ENCODE measurements at places on chromosomes 2 and 18.

DNA sequence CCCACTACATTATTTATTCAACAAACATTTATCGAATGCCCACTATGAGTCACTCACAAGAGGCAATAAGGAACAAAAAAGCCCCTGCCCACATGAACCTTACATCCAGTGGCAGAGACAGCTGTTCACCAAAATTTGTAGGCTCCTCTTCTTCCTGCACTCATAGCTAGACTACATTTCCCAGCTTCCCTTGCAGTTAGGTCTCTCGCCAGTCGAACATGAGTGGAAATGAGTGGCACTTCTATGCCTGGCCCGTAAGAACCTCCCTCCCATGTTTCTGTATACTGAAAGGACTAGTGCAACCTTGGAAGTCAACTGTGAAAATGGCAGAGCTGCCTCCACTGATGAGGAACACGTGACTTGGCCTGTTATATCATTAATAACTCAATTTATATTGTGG, 19.4 kb upstream of the NCOA1 start:
- DNase-seq, result no peak

- DNase-seq, result no peak
Measured at GRCh38 chr2:231133365-231134099, 8.7 kb upstream of the HTR2B start.

DNA sequence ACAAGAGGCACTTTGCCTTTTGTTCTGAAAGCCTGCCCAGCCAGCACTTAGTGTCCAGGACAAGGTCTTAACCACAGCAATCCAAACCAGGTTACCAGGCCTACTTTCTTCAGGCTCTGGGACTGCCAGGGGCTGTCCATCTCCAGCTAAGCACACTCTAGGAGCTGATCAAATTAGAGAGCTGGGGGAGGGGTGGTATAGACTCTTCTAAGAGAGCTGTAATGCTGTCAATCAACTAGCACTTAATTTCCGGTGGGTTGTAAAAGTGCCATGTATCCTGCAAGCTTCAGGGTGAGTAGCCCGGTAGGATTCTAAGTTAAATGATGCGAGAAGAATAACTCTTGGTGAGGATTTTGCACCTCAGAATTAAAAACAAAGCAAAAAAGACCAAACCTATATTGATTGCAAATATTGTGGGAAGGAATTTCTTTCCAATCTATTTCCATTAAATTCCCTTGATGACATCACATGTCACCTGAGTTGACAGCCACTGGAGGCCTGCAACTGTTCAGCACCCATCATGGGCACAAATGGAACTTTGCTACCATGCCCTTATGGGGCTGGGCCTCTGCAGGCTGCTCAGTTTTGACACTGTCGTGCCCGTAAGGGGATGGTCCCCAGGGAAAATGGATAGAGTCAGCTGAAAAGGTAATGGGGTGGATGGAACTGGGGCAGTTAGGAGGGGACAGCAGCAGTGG, 8.7 kb upstream of the COX7A2L start:
- DNase-seq, result no peak

- no peak for DNase-seq
Measured at GRCh38 chr2:25905126-25905525, 26.8 kb upstream of the ASXL2 start.

DNA sequence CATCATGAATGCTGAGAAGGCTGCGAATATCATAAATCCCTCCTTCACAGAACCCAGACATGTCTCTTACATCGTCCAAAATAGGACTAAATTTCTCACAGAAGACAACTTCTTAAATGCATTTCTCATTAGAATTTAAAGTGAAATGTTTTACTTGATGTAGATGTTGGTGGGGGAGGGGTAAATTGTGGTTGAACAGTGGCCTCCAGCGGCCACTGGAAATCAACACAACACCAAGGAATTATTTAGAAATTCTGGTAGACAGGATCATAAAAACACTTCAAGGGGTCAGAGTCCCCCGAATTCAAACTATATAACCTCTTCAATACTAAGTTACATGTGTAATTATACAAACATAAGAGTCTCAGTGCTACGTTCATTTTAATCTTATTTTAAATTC, 135.9 kb downstream of the ABCA12 start:
- no peak for DNase-seq

GRCh38 chr18:31610286-31611205, 18.9 kb downstream of the TTR start:
- no peak for DNase-seq

DNA sequence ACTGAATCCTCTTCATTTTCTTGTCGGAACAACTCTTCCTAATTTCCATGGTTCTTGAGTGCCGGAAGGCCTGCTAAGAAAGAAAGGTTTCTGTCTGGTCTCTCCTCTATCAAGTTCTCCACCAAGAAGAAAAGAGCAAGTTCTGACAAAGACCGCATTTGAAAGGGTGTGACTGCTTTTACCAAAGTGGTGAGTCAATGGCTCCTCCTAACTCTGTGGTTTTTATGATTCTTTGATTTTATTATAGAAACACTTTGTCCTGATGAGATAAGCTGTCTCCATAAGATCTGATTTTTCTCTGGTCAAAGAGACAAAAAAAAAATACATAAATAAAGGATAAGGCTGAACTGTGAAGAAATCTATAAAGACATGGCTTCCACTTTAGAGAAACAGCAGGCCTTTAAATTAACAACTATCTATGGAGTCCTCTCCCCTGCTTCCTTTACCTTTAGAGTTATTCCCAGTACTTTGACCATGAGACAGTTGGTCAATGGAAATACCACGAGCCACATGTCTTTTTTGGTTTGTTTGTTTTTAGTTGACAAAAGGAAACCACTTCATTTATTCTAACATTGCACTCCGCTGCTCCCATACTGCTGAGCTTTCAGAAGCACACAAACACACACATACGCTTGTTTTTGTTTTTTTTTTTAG, 67.7 kb downstream of the REL start:
- no peak for DNase-seq

DNA sequence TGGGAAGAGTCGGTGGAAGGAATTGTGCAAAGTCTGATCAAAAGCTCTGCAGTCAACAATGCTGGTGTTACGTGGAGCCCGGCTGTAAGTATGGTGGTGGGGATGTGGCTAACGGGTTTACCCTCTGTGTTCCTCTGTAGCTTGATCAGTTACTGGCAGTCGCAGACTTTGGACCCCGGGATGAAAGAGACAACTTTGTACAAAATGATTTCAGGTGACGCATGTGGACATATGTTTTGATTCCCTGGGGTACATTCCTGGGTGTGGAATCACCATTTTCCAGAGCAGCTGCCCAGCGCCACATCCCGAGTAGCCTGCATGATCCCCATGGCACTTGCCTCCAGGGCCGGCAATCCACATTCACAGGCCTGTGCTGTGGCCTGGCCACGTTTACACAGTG, 9.8 kb downstream of the RBFA start:
- DNase-seq, result no peak

DNA sequence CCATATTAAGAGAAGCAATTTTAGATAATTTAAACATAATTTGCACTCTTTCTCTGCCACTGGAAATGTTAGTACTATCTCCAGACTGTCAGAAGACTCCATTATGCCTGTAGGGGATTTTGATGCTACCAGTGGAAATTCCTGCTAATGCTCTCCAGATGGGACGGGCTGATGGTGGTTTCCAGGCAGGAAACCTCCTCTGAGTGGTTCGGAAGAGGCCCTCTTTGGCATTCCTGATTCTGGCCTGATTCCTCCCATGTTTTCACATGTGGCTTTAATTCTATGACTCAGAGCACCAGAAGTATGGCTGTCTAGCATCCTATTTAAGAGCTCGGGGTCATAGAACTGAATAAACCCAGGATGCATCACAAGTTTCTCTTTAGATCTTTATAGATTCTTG, 70.9 kb upstream of the ST6GAL2 start:
- DNase-seq, result no peak

DNA sequence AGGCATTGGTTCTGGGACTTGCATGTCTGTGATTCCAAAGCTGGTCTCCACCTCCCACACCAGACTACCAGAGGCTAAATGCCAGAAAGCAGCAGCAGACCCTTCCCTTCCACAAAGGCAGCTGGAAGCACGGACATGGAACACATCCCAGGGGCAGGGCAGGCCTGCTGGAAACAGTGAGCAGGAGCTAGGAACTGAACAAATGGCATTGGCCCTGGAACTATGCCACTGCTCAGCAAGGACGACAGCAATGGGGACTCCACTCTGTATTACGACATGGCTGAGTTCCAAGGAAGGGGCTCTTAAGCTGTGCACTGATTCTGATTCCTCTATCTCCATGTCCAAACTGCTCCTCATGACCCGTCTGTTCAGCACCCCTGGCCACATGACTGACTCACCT, 77.8 kb upstream of the TFCP2L1 start:
- DNase-seq, result no peak

DNA sequence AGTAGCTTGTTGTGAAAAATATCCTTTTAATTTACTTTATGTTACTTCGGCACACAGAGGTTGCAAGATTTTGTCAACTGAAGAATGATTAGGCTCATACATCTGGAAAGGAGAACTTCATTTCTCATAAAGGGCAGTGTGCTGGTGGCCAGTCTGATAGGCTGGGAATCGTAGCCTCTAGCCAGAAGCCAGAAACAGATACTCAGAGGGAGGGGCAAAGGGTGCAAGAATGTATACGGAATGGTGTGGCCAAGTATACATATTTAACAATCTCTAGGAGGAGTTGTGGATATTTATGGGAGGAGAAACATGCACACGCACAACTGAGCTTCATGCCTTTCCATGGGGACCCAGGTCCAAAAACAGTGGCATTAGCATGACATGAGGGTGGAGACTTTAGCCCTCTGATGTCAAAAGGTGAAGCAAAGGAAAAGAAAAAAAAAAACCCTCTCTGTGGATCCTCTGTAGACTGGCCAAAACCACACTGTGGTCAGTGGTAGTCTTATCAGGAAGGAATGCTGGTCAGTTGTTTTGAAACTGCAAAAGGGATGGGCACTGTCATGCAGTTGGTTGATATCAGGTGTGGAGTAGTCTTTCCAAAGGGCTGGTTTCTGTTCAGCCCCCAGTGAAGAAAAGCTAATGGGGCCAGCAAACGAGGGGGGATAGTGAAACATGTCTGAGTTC, 34.9 kb upstream of the APCDD1 start:
- no peak for DNase-seq

- no peak for DNase-seq
Measured at GRCh38 chr2:31049916-31050588, 88.2 kb downstream of the GALNT14 start.

DNA sequence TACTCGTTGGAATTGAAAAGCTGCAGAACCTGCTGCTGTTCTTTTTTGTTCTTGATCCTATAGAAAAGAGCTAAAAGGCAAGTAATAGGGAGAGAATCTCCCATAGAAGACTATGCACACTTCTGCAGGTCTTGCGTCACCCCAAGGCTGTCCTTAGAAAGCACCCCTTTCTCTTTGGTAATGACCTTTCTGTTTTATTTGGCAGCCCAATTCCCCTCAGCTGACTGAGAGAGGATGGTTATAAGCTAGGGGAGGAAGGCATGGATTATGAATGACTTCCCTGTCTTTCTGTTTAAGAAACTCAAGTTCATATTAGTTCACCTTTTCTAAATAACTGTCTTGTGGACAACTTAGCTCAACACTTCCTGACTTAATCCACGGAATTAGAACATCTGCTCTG, 122.9 kb downstream of the TXNL1 start:
- no peak for DNase-seq

- DNase-seq, result no peak
Measured at GRCh38 chr2:124437811-124438210, 412.7 kb downstream of the CNTNAP5 start.

DNA sequence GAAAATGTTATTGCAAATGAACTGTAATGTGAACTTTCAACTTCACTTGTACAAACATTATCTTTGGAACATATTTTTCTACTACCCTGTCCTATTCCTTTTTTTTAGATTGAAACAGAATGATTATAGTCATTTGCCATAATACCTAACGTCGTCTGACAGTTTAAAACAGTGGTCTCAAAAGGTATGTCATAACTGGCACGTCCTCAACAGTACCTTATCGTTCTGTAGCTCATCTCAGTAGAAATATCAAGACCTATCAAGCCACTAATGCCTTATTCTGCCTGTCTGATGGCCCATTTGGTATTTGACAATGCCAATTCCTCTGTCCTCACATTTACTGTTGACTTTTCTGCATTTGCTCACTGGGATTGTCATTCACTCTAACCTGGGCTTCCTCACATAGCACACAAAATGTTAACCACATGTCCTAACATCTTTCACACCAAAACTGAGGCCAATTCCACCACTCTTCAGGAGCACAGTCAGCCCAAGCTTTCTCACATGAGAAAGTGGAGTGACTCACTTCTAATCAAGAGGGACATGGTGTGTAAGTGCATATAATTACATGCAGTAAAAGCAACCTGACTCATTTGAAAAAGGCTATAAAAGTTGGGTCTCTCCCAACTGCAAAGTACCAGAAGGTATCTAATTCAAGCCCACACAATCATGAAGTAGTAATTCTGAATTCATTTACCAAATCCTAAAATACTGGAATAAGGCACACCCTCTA, 34.8 kb downstream of the DNER start:
- no peak for DNase-seq

DNA sequence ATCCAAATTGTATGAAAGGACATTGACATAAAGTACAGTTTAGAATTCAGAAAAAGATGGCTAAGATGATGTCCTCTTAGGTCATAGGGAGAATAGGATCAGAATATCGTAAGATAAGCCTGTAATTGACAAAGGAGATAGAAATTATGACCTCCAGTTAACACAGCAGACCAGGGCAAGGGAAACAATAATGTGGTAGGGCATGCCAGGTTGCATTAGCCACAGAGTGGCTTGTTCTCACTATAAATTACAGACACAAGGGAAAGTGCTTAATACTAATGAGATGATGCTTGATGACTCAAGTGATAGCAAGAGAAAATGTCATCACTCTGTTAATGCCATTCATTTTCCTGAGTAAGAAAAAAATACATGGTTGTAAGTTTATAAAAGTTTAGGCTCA, 48.9 kb upstream of the LRP1B start:
- no peak for DNase-seq

GRCh38 chr18:67305466-67305865, 211.1 kb downstream of the DSEL start:
- no peak for DNase-seq

DNA sequence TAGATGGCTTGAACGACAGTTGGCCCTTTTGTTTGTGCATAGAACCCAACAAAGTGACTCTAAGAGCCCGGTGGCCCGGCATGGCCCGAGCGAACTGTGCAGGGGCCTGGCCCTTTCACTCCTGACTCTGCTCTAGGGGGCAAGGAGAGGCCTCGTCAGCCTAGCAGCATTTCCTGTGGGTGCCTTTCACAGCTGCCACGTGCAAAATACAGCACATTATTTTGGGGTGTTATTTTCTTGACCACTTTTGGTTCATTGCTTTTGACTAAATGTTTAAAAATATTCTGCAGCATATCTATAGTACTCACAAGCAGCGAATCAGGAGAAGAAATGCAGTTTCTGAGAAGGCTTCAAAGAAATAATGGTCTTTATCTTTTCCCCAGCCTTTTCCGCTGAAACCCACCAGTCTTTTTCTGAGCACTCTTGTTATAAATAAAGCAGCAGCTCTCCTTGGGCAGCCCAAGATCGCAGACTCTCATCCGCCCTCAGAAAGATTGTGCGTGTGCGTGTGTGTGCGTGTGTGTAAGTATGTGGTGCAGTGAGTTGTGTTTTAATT, 31.3 kb downstream of the DGKD start:
- peak; percentile 68 for DNase-seq

Data from activated T-cell treated with anti-CD3 and anti-CD28 coated beads, Interleukin-2, amount 50 U/mL, for 48 hours (primary cell).